ENCODE measurements at places on chromosomes 16 and 17.

GRCh38 chr17:12900474-12900873 is 111.2 kb downstream of the ARHGAP44 start:
- no peak for DNase-seq

- no peak for DNase-seq
Observed at GRCh38 chr17:51908841-51909537, 249.5 kb downstream of the CA10 start.

DNA sequence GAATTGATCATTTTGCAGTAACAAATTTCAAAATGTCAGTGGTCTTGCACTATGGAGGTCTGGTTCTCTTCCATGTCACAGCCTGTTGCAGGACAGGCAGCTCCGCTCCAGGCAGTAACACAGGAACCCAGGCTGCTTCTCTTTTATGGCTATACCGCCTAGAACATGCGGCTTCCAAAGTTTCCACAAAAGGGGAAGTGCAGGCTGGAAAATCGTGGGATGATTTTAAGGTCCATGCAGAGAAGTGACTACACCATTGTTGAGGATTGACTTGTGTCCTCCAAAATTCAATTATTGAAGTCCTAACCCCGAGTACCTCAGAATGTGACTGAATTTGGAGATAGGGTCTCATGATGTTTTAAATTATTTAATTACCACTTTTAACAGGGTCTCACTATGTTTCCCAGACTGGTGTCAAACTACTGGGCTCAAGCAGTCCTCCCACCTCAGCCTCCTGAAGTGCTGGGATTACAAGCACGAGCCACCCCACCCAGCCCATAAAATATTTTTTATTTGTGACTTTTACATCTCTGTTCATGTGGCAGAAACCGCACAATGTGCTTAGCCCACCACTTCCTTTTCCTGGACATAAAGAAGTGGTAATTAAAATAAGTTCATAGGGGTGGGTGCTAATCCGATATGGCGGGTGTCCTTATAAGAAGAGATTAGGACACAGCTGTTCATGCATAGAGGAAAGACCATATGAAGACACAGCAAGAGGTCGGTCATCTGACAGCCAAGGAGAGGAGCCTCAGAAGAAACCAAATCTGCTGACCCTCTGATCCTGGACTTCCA is 279.2 kb upstream of the RPL38 start:
- DNase-seq: no peak

DNA sequence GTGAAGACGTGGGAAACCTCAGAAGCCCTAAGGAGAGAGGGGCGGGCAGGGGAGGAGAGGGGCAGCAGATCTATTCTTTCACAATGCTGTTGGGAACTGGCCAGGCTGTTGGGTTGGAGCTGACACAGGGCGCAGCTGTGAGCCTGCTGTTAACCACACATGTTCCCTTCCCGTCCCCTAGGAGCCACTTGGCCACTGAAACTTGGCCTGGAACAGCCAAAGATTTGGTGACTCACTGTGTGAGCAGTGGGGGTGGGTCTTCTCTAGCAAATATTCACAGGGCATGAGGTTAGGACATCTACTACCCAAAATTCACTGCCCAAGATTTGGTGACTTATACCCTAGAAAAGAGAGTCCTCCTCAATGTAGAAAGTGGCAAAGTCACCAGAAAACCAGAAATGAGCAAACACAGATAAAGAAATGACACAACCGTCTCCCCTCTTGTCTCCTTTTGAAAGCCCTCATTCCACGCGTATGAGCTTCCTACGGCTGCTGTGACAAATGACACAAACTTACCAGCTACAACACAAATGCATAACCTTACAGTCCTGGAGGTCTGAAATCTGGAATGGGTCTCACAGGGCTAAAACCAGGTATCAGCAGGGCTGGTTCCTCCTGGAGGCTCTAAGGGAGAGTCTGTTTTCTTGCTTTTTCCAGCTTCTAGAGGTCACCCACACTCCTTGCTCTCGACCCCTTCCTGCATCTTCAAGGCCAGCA is 6.3 kb downstream of the TBC1D16 start:
- peak; percentile 40 for DNase-seq

DNA sequence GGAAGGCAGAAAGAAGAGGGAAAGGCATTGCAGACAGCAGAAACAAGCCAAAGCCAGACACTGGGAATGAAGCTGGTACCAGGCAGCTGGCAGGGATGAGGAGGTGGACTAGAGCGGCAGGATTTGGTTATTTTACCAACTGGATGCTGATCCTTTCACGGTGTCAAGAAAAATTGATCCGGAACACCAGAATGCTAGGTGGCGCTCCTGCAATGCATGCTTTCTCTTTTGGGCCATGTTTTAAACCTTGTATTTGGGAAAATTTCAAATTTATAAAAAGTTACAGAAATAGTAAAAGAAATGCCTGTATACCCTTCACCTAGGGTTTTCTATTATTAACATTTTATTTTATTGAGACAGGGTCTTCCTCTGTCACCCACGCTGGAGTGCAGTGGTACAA is 224.7 kb downstream of the SOX9 start:
- DNase-seq: peak; percentile 5

DNA sequence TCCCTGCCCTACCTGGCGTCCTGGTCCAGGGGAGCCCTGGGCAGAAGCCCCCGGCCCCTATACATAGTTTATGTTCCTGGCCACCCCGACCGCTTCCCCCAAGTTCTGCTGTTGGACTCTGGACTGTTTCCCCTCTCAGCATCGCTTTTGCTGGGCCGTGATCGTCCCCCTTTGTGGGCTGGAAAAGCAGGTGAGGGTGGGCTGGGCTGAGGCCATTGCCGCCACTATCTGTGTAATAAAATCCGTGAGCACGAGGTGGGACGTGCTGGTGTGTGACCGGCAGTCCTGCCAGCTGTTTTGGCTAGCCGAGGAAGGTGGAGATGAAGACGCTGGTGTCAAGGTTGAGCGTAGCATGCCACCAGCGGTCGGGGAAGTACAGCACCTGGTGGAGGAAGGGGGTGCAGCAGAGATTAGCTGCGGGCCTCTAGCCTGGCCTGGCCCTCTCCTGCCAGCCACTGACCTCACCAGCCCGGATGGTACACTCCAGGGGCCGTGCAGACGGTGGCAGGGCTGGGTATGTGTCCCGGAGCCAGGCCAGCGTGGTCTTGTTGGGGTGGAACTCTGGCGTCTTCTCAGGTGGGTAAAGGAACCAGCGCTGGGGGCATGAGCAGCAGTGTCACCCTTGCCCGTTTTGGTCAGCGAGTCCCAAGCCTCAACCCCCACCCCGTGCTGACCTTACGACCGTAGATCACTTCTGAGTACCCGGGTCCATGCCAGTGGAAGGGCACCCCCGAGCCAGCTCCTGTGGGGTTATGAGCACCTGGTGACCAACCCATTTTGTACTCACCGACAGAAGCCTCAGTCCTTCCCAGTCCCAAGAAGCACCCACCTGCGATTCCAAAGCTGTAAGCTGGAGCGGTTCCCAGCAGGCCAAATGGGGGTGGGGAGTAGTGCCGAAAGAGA is 1.4 kb downstream of the JMJD8 start:
- DNase-seq: no peak

GRCh38 chr17:37466471-37466870 is 23.2 kb upstream of the DUSP14 start:
- no peak for DNase-seq

GRCh38 chr16:57666353-57667047 is 1.6 kb upstream of the ADGRG3 start:
- no peak for DNase-seq

- DNase-seq: peak; percentile 78
Observed at GRCh38 chr16:72241930-72242329, 70.0 kb upstream of the PMFBP1 start.

- no peak for DNase-seq
Observed at GRCh38 chr17:79814127-79814973, 17.5 kb upstream of the CBX8 start.

GRCh38 chr16:27351989-27352388 is 38.2 kb downstream of the IL4R start:
- DNase-seq: no peak

- DNase-seq: no peak
Observed at GRCh38 chr16:80040814-80041213, 440.3 kb upstream of the MAF start.

DNA sequence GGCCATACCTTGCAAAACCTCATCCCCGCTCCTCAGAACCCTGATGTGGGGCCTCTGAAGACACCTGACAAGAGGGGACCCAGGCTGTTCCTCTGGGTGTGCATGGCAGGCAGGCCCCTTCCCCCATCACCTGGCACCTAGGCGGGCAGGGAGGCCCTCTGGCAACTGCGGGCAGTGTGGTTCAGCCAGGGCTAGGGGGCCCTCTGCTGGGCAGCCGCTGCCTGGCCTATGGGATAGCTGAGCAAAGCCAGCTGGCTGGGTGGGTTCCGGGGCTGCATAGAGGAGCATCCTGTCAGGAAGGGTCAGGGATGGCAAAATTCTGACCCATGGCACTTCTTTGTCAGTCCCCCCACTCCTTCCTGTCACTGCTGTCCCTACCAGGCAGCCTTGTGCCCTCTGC is 228.7 kb upstream of the ASIC2 start:
- DNase-seq: no peak

GRCh38 chr16:56324406-56324805 is 100.9 kb downstream of the AMFR start:
- DNase-seq: no peak

- no peak for DNase-seq
Observed at GRCh38 chr17:80212109-80212508, 8.0 kb downstream of the SGSH start.

- DNase-seq: peak; percentile 81
Observed at GRCh38 chr16:86044241-86044671, 145.3 kb downstream of the IRF8 start.

GRCh38 chr17:80859002-80859941 is 132.4 kb upstream of the CHMP6 start:
- peak; percentile 91 for DNase-seq

DNA sequence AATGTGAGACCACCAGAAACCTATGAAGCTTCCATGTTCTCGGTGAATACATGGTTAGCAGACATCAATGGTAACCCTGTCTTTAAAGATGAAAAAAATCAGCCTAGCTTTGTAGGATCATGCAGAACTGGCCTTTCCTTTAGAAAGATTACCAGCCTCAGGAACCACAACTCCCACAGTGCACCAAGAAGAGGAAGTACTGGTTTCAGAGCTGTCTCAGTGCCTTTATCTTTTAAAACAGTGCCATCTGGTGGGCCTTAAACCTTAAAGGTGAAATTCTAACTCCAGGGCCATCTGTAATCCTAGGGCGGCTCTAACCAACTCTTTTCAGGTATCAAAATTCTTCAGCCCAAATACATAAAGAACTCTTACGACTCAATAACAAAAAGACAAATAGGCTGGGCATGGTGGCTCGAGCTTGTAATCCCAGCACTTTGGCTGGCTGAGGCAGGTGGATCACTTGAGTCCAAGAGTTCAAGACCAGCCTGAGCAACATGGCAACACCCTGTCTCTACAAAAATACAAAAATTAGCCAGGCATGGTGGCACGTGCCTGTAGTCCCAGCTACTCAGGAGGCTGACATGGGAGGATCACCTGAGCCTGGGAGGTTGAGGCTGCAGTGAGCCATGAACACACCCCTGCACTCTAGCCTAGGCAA is 5.4 kb downstream of the ATPAF2 start:
- peak; percentile 92 for DNase-seq

- peak; percentile 65 for DNase-seq
Observed at GRCh38 chr17:4796552-4796920, 572 bp downstream of the PSMB6 start.

DNA sequence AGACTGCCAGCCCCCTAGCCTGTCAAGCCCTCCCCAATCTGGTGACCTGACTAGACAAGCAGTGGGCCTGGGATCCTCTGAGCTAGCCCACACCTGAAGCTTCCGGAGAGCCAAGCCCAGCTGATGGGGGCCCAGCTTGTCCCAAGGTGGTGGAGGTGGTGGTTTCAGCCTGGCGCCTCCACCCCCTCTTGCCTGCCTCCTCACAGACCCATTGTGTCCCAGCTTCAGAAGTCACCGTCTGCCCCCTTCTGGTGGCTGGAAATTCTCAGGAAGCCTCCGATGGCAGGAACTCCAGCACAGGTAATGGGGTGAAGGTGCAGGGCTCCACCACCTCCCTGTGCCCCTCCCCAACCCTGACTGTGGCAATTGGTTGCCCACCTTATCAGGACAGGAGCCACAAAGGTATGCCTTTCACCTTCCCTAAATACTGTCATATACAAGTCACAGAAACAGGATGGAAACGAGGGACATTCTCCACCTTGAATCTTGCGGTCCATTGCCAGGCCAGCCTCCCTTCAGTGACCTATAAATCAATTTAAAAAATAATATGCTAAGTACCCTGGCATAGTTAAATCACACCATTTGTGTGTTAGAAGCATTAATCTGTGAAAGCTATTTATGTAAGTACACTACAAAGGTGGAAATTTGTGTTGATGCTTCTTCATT is 66.0 kb upstream of the ZNF423 start:
- peak; percentile 82 for DNase-seq

- DNase-seq: peak; percentile 23
Observed at GRCh38 chr16:14280541-14280940, 209.4 kb downstream of the MRTFB start.

GRCh38 chr16:79104567-79104966 is 496.0 kb downstream of the MAF start:
- no peak for DNase-seq

DNA sequence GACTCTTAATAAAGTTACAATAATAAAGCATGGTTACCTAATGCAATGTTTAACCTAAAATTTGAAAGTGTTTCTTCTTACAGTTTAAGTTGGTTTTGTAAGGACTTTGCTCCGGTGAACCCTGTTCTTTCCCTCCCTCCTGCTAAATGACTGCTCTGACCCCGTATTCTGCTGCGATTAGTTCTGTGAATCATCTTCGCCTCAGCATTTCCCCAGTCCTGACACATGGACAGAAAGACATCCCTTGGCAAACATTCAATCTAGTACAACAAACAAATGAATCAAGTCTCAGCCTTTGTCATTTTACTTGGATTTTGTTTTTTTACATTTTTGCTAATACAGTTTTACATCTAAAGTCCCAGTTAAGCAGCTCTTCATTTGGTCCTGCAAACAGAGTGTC is 15.4 kb downstream of the KCNJ2 start:
- DNase-seq: peak; percentile 60
